HFFc6 (cell line): ENCODE measurements at places on chromosomes 5 and 9. TPM values are rescaled to one million over a fixed set of nuclear protein-coding genes. Genes with fewer than 3 reads are reported as not detected.
A peak's percentile ranks its signal among the peaks of the same experiment; 100 is the strongest.

The FYB1 gene
- total RNA-seq, result 0.50 to 1.4 TPM (median 1.1 TPM) in 3 replicates

The SPINK4 gene
- total RNA-seq, result not detected in 3 replicates

The RANBP3L gene
- not detected in 3 replicates for total RNA-seq

The TOR2A gene
- total RNA-seq, result 6.6 to 7.2 TPM (median 7.0 TPM) in 3 replicates

The PTGES gene
- 12.9 and 27.6 TPM in 2 replicates for total RNA-seq

The ARAP3 gene
- 8.9 to 13.1 TPM (median 9.0 TPM) in 3 replicates for total RNA-seq

The THG1L gene
- 13.4 and 15.0 TPM in 2 replicates for total RNA-seq

- H3K4me1 ChIP-seq, result no peaks in the 10 kb centered on the region
- no peaks in the 10 kb centered on the region for H3K27me3 ChIP-seq
- DNase-seq, result no peak
- H3K4me3 ChIP-seq, result no peak overlapping the region
- H3K27ac ChIP-seq, result no peak overlapping the region
- no peaks in the 10 kb centered on the region for H3K36me3 ChIP-seq
Measured at GRCh38 chr5:86765778-86766502, 148.2 kb downstream of the COX7C start.

DNA sequence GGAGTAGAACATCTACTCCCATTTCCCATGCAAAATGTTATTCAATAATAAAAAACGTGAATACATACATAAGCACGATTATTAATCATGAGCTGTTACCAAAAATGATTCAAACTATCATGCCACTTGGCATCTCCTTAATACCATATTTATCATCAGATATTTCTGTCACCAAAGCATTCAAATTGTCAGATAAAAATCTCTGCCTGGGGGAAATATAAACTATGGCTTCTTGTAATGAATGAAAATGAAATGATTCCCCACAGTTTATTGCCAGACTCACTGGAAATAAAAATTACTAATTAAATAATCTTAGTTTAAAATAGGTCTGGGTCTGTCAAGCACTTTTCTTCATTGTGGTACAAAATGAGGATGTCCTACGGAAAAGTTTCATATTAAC, 265.4 kb downstream of the EDIL3 start:
- H3K27me3 ChIP-seq, result no peaks in the 10 kb centered on the region
- no peaks in the 10 kb centered on the region for H3K36me3 ChIP-seq
- H3K4me1 ChIP-seq, result peaks cover under 1% of the 10 kb centered on the region; the same call in 1 of the 2 replicates
- H3K4me3 ChIP-seq, result no peak overlapping the region
- H3K27ac ChIP-seq, result no peak overlapping the region

- no peaks in the 10 kb centered on the region; the same call in 1 of the 2 replicates for H3K36me3 ChIP-seq
- peak overlapping the region; percentile 49 for H3K4me3 ChIP-seq
- peaks cover 50% of the 10 kb centered on the region for H3K4me1 ChIP-seq
- DNase-seq, result peak; percentile 77
Measured at GRCh38 chr5:80206282-80206681, 49.6 kb downstream of the SERINC5 start.

- H3K4me3 ChIP-seq, result no peak overlapping the region
- H3K36me3 ChIP-seq, result peaks cover 6% of the 10 kb centered on the region
- no peak for DNase-seq
- H3K27ac ChIP-seq, result no peak overlapping the region
Measured at GRCh38 chr5:124973661-124974060, 227.2 kb upstream of the ZNF608 start.

- no peak overlapping the region for H3K27ac ChIP-seq
- no peaks in the 10 kb centered on the region for H3K4me1 ChIP-seq
- peaks cover 15% of the 10 kb centered on the region for H3K36me3 ChIP-seq
- H3K4me3 ChIP-seq, result no peak overlapping the region
- no peak for DNase-seq
Measured at GRCh38 chr5:171857489-171857876, 71.9 kb downstream of the SMIM23 start.

DNA sequence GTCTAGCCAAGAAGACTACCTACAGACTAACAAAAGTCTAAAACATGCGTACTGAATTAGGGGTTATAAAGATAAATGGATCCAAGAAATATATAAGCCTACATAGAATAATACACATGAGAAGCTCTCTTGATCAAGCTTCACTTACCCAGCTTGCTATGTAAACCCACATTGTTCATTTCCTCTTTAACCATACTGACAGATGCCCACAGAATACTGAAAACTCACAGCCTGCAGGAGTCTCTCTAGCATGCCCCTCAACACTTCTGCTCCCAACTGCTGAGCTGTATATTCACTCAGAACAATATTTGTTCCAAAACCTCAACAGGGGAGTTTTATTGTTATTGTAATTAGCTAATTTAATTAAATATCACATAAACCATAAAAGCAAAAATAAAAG, 52.4 kb downstream of the RFX3 start:
- H3K27ac ChIP-seq, result no peak overlapping the region
- H3K36me3 ChIP-seq, result peaks cover 13% of the 10 kb centered on the region
- no peak for DNase-seq
- H3K27me3 ChIP-seq, result no peaks in the 10 kb centered on the region; the same call in 1 of the 2 replicates
- no peak overlapping the region for H3K4me3 ChIP-seq

DNA sequence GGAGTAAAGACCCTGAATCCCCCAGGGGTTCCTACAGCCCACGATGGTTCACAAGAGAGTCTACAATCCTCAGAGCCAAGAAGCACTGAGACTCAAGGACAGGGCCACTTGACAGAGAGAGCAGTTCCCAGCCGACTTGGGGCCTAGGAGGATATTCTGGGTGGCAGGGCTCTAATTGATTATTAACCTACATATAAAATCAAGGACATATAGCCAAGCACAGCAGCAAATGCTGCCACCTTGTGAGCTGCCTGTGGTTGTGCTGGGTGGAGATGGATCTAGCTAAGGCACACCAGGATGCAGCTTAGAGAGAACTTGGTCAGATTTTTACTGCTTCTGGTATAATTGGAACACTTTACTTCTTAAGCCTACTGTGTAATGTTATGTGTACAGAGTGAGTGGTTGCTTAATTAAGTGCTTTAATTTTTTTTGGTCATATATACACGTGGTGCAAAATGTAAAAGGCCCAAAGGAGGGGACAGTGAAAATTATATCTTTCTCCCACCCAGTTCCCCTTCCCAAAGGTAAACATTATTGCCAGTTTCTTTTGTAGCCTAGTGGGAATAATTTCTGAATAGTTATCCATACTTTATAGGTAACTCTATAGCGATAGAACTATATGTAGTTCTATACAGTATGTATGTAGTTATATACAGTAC, 78.8 kb downstream of the F2RL2 start:
- no peaks in the 10 kb centered on the region for H3K36me3 ChIP-seq
- peaks cover 6% of the 10 kb centered on the region for H3K27me3 ChIP-seq
- DNase-seq, result peak; percentile 6
- H3K4me1 ChIP-seq, result no peaks in the 10 kb centered on the region

DNA sequence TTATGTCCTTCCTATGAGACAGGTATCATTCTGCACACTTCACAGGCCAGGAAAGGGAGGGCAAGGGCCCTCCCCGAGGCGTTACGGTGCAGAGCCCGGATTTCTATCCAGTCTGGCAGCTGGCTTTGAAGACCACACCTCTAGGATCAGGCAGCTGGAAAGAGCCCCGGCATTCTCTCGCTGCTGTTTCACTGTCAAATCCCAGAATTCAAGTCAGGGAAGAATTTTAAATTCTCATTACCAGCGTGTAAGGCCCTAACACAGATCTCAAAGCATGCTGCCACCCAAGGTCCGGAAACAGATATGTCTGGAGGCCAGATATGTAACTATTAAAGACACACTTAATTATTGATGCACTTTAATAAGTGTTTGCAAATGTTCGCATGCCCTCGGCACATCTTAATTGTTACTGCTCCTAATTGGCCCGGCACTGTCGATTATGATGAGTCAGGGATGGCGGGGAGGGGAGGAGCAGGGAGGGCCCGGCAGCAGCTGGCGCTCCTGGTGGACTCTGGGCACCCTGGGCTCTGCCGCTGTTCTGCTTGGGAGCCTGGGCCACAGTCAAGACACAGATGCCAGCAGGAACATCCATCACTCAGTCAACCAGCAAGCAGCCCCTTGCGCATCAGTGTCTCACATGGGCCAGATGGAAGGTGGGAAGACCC, 76.3 kb upstream of the BARHL1 start:
- DNase-seq, result no peak
- no peaks in the 10 kb centered on the region for H3K36me3 ChIP-seq
- peaks cover 45% of the 10 kb centered on the region for H3K27me3 ChIP-seq

DNA sequence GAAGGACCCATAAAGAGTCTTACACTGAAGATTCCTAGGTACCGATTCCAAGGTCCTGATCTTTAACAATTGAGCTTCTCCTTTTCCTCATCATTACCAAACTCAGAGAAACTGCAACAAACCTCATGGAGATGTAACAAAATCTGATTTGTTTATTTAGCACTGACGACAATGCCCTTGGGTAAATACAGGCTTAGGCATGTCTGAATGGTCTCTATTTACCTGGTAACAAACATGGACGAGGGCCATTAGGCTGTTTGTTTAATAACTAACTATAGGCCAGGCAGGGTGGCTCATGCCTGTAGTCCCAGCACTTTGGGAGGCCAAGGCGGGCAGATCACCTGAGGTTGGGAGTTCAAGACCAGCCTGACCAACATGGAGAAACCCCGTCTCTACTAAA, 333.3 kb downstream of the AGTPBP1 start:
- no peak for DNase-seq
- H3K4me3 ChIP-seq, result no peak overlapping the region
- H3K27me3 ChIP-seq, result peaks cover 2% of the 10 kb centered on the region; the same call in 1 of the 2 replicates
- H3K36me3 ChIP-seq, result no peaks in the 10 kb centered on the region; the same call in 1 of the 2 replicates
- H3K27ac ChIP-seq, result no peak overlapping the region

- peaks cover 20% of the 10 kb centered on the region for H3K36me3 ChIP-seq
- peak overlapping the region; percentile 90 for H3K27ac ChIP-seq
- DNase-seq, result peak; percentile 38
- H3K4me3 ChIP-seq, result peak overlapping the region; percentile 32
Measured at GRCh38 chr5:115898656-115899055, 56.9 kb downstream of the AP3S1 start.

DNA sequence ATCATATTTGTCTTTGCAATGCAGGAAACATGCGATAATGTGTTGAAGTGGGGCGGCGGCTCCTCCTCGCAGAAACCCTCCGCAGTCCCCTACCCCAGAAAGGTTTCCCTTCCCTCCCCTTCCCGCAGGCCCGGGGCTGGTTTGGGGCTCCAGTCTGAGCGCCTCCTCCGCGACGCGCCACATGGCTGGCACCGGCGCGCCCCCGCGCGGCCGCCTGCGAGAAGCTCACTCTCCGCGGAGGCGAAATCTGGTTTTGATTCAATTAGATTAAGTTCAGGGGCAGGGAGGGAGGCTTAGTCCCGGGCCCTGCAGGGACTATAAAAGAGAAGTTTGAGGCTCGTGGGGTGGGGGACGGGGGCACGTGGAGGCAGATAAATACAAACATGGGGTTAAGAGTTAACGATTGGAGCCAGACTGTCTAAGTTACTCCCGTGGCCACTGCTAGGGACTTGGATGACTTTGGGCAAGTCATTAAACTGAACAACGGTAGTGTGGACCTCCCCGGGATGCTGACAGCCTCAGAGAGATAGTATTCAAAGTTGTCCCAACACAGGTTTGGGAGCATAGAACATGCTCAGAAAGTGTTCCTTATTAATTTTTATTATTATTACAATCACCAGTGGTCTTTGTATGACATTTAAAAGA, 69.4 kb downstream of the MSX2 start:
- no peak overlapping the region for H3K27ac ChIP-seq
- H3K36me3 ChIP-seq, result no peaks in the 10 kb centered on the region
- H3K4me3 ChIP-seq, result no peak overlapping the region
- no peak for DNase-seq
- H3K27me3 ChIP-seq, result no peaks in the 10 kb centered on the region; the same call in 1 of the 2 replicates

- no peaks in the 10 kb centered on the region for H3K27me3 ChIP-seq
- H3K36me3 ChIP-seq, result no peaks in the 10 kb centered on the region
- peaks cover 53% of the 10 kb centered on the region for H3K4me1 ChIP-seq
- peak overlapping the region; percentile 37; the same call in 1 of the 2 replicates for H3K4me3 ChIP-seq
- no peak for DNase-seq
Measured at GRCh38 chr9:129619787-129620668, 873 bp downstream of the C9orf50 start.
